HT1080 (cell line): ENCODE measurements at places on chromosomes 1 and 21. TPM values are rescaled to one million over a fixed set of nuclear protein-coding genes. Genes with fewer than 3 reads are reported as not detected.

- peak; percentile 13 for DNase-seq
Observed at GRCh38 chr21:33849834-33850233, 65.8 kb downstream of the ATP5PO start.

- DNase-seq, result no peak
Observed at GRCh38 chr1:232966663-232967062, 16.3 kb downstream of the NTPCR start.

DNA sequence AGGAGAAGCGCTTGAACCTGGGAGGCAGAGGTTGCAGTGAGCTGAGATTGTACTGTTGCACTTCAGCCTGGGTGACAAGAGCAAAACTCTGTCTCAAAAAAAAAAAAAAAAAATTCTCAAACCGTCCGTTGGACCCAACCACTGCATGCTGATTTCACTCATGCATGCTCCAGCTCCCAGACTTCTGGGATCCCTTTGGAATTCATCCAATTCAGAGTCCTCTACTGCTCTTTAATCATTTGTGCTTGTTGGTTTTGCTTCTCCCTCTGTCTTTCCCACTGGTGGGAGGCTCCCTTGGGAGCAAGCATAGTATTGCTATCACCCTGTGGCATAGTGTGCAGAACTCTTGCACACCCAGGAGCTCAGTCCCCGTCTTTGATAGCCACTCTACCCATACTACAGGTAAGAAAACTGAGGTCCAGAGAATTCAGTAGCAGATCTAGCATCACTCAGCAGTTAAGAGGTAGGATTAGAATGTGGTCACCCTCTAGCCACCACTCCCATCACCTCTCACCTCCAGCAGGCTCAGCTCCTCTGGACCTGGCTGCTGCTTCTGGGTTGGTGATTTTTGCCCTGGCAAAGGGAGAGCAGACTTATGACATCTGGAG lies 3.1 kb upstream of the LMNA start:
- DNase-seq, result no peak

BSND gene
- not detected in 2 replicates for total RNA-seq

PIK3CD gene
- total RNA-seq, result 11.6 and 15.2 TPM in 2 replicates
